ENCODE measurements at places on chromosomes 12 and 14. TPM values are rescaled to one million over a fixed set of nuclear protein-coding genes. Genes with fewer than 3 reads are reported as not detected.
A peak's percentile ranks its signal among the peaks of the same experiment; 100 is the strongest.

GRCh38 chr14:105095236-105095805 lies 30.1 kb upstream of the GPR132 start:
- DNase-seq: no peak
- peaks cover 5% of the 10 kb centered on the region for H3K36me3 ChIP-seq
- peaks cover 7% of the 10 kb centered on the region for H3K4me1 ChIP-seq
- H3K27me3 ChIP-seq: peaks cover 6% of the 10 kb centered on the region

Gene HOXC5
- 3.5 TPM for total RNA-seq

Gene KRT80
- total RNA-seq: not detected

Gene PRH2
- not detected for total RNA-seq

GRCh38 chr12:89923091-89923490 lies 214.5 kb upstream of the ATP2B1 start:
- no peak for DNase-seq
- no peaks in the 10 kb centered on the region for H3K27me3 ChIP-seq
- H3K4me1 ChIP-seq: peaks cover 11% of the 10 kb centered on the region
- H3K36me3 ChIP-seq: no peaks in the 10 kb centered on the region

DNA sequence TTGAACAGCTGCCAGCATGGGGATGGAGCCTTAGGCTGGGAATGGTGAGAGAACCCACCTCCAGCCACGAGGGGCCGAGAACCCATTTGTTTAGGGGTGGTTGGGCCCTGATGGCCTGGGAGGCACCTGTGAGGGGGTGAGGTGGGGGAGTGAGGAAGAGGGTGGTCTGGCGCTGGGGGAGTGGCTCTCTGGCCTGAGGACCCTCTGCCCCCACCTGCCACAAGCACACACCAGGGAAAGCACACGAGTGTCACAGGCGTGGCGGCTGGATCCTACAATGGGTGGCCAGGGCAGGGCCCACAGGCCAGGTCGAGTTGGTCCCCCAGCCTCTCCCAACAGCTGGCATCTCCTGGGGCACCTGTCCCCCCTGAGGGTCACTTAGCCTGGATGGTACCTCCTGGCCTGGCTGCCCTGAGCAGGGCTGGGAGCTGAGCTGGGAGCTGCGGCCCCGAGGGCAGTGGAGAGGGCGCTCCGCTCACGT lies 340.5 kb downstream of the TMEM121 start:
- no peaks in the 10 kb centered on the region for H3K27me3 ChIP-seq
- H3K27ac ChIP-seq: no peak overlapping the region
- H3K4me3 ChIP-seq: no peak overlapping the region

DNA sequence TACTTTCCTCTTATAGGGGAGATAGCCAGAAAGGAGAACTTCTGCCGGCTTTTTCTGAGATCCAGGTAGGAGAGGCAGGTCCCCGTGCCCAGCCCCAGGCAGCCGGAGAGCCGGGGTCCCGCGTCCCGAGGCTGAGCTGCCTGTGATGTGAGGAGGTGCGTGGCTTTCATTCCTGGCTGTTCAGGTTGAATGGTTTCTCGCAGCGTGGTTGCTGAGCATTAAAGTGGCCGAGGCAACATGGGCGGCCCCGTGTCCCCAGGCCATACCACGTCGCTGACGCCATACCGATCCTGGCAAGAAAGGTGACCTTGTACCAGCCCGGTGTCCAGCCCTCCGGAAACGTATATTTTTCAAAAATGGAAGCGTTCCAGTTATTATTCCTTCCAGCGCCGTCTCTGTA lies 116.7 kb upstream of the MYL2 start:
- H3K36me3 ChIP-seq: no peaks in the 10 kb centered on the region
- H3K4me1 ChIP-seq: peaks cover 13% of the 10 kb centered on the region
- peak overlapping the region; percentile 29 for H3K4me3 ChIP-seq

DNA sequence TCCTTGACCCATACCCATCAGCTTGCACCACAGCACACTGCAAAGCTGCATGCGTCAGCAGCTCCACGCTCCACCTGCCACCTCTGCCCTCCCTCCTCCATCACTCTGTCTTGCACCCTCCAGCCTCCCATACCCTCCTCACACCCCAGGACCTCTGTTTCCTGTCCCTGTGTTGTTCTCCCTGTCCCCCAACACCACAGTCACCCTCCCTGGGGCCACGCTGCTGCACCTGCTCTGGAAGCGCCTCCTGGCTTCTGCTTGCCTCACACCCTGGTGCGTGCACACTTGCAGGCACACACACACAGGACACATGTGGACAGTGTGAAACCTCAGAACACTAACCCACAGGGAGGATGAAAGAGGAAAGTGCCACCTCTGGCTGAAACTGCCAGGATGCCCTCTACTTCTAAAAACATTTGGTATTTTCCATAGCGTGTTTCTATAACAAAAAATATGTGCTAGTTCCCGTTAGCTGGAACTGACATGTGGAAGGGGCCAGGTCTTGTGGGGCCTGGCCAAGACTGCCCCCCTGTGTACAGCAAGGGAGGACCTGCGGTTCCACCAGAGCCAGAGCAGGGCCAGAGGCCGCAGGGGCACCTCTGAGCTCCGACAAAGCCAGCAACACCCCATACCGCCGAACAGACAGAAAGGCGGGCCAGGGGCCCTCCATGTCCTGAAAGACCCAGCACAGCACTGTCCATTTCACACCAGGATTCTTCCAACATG lies 10.0 kb downstream of the BRF1 start:
- DNase-seq: no peak
- no peaks in the 10 kb centered on the region for H3K36me3 ChIP-seq
- peaks cover 12% of the 10 kb centered on the region for H3K4me1 ChIP-seq
- no peak overlapping the region for H3K4me3 ChIP-seq

DNA sequence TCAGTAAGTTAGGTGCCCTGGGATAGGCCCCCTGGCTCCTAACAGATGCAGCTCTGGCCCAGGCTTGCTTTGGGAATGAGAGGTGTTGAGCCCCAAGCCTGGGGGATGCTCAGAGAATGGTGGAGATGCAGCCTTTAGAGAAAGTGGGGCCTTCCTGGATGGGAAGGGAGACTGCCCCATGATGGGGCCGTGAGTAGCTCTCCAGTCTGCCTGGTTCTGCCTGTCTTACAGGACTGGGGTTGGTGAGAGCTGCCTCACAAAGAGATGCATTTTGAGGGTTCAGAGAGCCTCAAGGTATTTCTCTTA lies 523 bp upstream of the VRTN start:
- no peak overlapping the region for H3K27ac ChIP-seq
- peaks cover 36% of the 10 kb centered on the region for H3K27me3 ChIP-seq
- H3K36me3 ChIP-seq: no peaks in the 10 kb centered on the region

DNA sequence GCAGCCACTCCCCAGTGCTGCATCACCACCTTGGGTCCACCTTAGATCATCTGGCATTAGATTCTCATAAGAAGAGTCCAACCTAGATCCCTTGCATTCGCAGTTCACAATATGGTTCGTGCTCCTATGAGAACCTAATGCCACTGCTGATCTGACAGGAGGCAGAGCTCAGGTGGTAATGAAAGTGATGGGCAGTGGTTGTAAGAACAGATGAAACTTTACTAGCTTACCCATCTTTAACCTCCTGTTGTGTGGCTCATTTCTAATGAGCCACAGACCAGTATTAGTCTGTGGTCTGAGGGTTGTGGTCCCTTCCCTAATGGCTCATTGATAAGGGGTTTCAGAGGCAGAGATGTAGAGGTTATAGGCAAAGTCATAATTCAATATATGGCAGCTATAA lies 615.9 kb upstream of the MIS18BP1 start:
- H3K4me3 ChIP-seq: no peak overlapping the region
- no peaks in the 10 kb centered on the region for H3K27me3 ChIP-seq
- peaks cover 3% of the 10 kb centered on the region for H3K4me1 ChIP-seq
- H3K36me3 ChIP-seq: peaks cover 5% of the 10 kb centered on the region

Gene IGF1
- total RNA-seq: not detected

DNA sequence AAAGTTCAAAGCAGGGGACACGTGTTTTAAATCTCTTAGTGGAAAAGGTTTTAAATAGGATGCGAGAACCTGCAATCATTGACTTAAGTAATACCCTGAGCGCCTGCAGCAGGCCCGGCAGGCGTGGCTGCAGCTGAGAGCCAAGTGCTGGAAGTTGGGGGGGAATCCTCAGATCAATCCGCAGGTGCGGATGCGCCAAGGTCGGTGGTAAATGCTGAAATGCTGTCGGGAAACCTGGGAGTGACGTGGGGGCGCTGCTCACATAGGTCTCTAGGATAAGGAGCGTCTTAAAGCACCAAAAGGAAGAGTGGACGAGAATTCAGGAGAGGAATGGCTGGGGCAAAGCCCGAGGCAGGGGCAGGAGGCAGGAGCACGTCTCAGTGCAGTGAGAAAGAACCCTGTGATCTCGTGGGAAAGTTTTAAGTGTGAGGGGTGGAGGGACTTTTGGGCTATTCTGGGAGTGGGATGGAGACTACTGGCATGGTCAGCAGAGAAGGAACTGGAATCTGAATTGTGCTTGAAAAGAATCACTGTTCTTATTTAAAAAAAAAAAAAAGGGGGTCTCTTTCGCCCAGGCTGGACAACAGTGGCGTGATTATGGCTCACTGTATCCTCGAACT lies 883 bp upstream of the CDCA4 start:
- peak overlapping the region; percentile 89 for H3K4me3 ChIP-seq
- peaks cover 5% of the 10 kb centered on the region for H3K36me3 ChIP-seq
- DNase-seq: peak; percentile 25
- H3K27me3 ChIP-seq: peaks cover 2% of the 10 kb centered on the region
- peaks cover 37% of the 10 kb centered on the region for H3K4me1 ChIP-seq
- H3K27ac ChIP-seq: peak overlapping the region; percentile 83

Gene OVCH1
- 0.16 TPM for total RNA-seq

GRCh38 chr12:50132505-50133135 lies 20.6 kb downstream of the COX14 start:
- H3K4me1 ChIP-seq: no peaks in the 10 kb centered on the region
- peaks cover 10% of the 10 kb centered on the region for H3K36me3 ChIP-seq
- H3K4me3 ChIP-seq: no peak overlapping the region
- H3K27me3 ChIP-seq: no peaks in the 10 kb centered on the region

GRCh38 chr14:67519406-67519805 lies 13.7 kb upstream of the PLEKHH1 start:
- peaks cover 32% of the 10 kb centered on the region for H3K4me1 ChIP-seq
- no peak overlapping the region for H3K4me3 ChIP-seq
- no peak for DNase-seq
- H3K27me3 ChIP-seq: peaks cover 57% of the 10 kb centered on the region

Gene INHBC
- 0.14 TPM for total RNA-seq

Gene PRR4
- 3.3 TPM for total RNA-seq

DNA sequence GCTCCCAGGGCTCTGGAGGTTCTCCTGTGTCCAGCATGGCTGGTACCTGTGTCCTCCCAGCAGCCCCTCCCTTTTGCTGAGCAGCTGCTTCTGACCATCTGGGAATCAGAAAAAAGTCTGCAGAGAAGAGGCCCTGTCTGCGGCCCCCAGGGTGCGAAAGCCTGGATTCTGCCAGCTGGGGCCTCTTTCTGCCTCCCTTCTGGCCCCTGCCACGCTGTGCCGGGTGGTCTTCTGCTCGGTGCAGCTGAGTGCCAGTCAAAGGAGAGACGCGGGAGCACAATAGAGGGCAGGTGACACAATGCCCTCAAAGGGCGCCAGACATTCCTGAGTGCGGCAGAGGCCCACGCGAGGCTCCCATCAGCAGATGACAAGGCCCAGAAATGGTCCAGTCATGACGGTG lies 12.6 kb downstream of the BTBD6 start:
- H3K27me3 ChIP-seq: no peaks in the 10 kb centered on the region
- H3K4me1 ChIP-seq: no peaks in the 10 kb centered on the region
- no peak for DNase-seq
- H3K36me3 ChIP-seq: no peaks in the 10 kb centered on the region

GRCh38 chr14:89576960-89577359 lies 159.9 kb upstream of the FOXN3 start:
- peaks cover under 1% of the 10 kb centered on the region for H3K36me3 ChIP-seq
- peaks cover 3% of the 10 kb centered on the region for H3K27me3 ChIP-seq
- DNase-seq: no peak

GRCh38 chr12:52833922-52834726 lies at the start of gene KRT79:
TSS of gene KRT79 (minus strand) at chr12:52834311. CDS start at chr12:52834260, 51 bp downstream.
- DNase-seq: no peak
- peaks cover 10% of the 10 kb centered on the region for H3K4me1 ChIP-seq
- H3K27me3 ChIP-seq: peaks cover 17% of the 10 kb centered on the region
- H3K36me3 ChIP-seq: no peaks in the 10 kb centered on the region

GRCh38 chr12:111076611-111077451 lies 156.5 kb upstream of the MYL2 start:
- H3K4me3 ChIP-seq: no peak overlapping the region
- no peak for DNase-seq
- no peak overlapping the region for H3K27ac ChIP-seq
- no peaks in the 10 kb centered on the region for H3K36me3 ChIP-seq
- H3K27me3 ChIP-seq: no peaks in the 10 kb centered on the region

DNA sequence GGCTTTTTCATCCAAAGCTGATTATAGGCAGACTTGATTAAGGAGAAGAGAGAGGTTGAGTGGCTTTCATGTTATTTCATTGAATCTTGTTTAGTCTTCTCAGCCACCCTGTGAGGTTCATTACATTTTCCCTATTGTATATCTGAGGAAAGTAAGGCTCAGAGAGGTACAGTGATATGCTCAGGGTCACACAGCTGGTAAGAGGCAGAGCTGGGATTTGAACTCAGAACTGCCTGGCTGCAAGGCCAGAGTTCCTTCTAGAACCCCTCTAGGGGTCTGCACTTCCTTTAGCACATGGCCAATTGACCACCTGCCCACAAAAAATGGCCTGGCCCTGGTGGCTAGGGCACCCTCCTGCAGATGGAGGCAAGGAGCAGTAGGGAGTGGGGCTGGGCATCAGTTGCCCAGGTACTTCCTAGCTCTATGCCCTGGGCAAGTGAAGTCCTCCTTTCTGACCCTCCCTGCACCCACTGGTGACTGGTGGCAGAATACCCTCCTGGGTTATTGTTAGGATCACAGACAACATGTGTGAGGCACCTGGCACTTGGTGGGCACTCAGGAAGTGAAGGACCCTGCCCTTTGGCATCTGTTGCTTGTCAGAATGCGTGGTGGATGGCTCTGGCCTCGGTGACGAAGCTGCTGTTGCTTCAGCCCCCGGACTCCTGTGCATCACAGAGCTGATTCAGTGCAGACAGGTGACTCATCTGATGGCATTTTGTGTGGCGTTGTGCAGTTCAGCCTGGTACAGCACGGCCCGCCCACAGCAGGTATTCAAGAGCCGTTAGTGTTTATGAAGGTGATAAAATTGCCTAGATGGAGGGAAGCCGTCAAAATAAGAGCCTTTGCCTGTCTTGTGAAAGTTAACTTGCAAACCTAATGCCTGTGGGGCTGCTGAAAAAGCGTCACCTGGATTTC lies 115.8 kb downstream of the SLC25A47 start:
- H3K4me1 ChIP-seq: peaks cover 42% of the 10 kb centered on the region
- no peaks in the 10 kb centered on the region for H3K36me3 ChIP-seq
- DNase-seq: no peak
- H3K4me3 ChIP-seq: no peak overlapping the region

- no peak for DNase-seq
- peaks cover 2% of the 10 kb centered on the region for H3K36me3 ChIP-seq
- H3K4me3 ChIP-seq: no peak overlapping the region
- no peak overlapping the region for H3K27ac ChIP-seq
- H3K4me1 ChIP-seq: no peaks in the 10 kb centered on the region
These were observed 18.7 kb upstream of the EPYC start for GRCh38 chr12:91023326-91024004.

Gene DLGAP5
- total RNA-seq: 91.9 TPM

Gene LHX5
- 1.8 TPM for total RNA-seq

GRCh38 chr12:56521590-56522371 lies at the start of gene RBMS2:
TSS of gene RBMS2 (plus strand) at chr12:56521820. CDS start at chr12:56522024, 204 bp downstream.
- H3K27me3 ChIP-seq: no peaks in the 10 kb centered on the region
- peak; percentile 57 for DNase-seq
- no peaks in the 10 kb centered on the region for H3K36me3 ChIP-seq
- H3K4me3 ChIP-seq: peak within 1 kb of the TSS; percentile 90

Data from neural crest cell (in vitro differentiated cells).